ENCODE measurements at places on chromosomes 2 and 18. TPM values are rescaled to one million over a fixed set of nuclear protein-coding genes. Genes with fewer than 3 reads are reported as not detected.
A peak's percentile ranks its signal among the peaks of the same experiment; 100 is the strongest.

GRCh38 chr2:11346023-11346482, 1.6 kb upstream of the ROCK2 start:
- DNase-seq = no peak

Gene GAL3ST2
- 4.3 TPM for total RNA-seq

DNA sequence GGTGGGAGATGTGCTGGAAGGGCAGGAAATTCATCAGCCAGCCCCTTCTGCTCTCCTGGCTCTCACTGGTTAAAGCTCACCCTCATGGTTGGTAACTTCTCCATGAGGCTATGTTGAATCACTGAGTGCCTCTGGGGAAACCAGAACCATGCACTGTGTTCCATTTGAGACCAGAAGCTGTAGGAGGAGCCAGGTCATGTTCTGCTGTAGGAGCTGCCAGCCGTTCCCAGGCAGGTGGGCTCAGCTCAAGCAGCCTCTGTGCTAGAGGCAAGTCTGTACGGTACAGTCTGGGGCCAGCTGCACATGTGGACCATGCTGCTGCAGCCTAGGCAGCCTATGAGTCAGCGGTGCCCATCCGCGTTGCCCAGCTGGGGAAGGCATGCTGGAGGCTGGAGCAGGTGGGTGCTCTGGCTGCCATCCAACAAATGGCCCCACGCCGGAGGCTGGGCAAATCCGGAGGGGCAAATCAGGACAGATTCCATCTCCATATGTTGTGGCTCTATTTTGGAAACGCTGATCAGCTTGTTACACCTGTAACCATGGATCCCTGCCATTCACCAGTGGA, 22.0 kb upstream of the KCNF1 start:
- DNase-seq = no peak

Gene CRYGD
- not detected for total RNA-seq

GRCh38 chr2:101204400-101205115, 48.1 kb upstream of the CNOT11 start:
- DNase-seq = no peak

Gene ATG9A
- 115 TPM for total RNA-seq

DNA sequence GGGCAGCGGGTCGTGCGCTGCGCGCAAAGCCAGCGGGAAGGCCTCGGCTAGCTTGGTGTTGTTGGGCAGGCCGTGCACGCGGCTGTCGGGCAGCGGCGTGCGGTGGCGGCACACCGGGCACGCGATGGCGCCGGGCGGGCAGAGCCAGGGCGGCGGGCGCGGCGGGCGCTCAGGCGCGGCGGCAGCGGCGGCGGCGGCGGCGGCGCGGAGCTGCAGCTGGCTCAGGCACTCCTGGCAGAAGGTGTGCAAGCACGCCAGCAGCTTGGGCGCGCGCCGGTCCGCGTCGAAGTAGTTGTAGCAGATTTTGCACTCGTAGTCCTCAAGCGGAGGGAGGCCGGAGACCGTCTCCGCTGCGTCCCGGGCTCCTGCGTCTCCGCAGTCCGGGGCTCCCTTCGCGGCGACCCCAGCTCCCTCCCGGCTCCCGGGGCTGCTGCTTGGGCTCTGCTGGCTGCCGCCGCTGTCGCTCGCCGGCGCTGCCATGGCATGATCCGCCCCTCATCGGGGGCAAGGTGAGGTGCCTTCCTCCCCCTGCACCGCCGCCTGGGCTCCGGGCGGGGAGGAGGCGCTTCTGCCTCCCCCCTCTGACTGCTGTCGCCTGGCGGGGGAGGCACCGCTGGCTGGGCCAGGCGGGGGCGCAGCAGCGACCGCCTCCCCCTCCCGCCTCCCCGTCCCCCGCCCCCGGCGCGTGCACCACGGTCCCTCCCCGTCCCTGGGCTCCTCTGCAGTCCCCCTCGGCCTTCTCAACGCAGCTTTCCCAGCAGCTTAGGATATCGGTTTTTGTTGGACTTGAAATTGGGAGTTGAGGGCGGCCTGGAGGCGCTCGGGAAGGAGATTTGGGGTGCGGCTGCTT, 21.0 kb upstream of the PAX3 start:
- peak; percentile 58 for DNase-seq

DNA sequence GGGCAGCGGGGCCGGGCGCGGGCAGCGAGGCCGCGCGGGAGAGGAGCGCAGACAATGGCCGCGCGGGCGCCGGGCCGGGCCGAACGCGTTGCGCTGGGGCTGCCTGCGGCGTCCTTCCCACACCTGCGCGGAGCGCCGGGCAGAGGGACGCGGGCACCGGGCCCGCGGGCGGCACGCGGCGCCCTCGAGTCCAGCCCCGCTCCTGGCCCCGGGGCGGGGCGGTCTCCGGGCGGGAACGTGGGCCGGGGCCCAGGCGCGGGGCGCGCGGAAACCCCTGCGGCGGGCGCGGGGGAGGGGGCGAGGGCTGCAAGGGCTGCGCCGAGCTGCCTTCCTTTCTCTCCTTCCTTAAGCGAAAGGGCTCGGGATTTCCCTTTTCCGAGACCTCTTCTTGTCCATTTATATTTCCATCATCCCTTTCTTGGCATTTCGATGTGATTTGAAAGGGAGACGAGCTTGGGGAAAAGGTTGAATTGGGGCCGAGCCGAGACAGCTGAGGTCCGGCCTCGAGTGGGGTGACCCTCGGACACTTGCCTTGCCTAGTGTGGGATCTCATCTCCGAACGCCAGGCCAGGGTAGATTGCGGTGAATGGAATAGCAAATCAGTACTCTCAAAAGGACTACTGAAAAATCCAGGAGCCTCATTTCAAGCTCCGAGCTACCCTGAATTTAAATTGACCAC, 676 bp downstream of the KLHL23 start:
- DNase-seq = peak; percentile 46

DNA sequence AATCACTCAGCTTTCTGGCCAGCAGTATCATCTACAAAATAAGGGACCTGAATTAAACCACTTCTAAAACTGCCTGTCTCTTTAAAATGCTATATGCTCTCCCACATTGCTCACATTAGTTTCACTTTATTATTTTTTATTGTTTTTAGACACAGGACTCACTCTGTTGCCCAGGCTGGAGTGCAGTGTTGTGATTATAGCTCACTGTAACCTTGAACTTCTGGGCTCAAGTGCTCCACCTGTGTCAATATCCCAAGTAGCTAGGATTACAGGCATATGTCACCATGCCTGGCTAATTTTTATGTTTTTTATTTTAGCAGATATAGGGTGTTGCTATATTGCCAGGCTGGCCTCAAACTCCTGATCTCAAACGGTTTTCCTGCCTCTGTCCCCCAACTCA, 591.3 kb upstream of the ZNF804A start:
- no peak for DNase-seq

GRCh38 chr2:135050684-135051083, 1.4 kb upstream of the RAB3GAP1 start:
- no peak for DNase-seq

Gene SLC14A1
- total RNA-seq = 0.50 TPM

DNA sequence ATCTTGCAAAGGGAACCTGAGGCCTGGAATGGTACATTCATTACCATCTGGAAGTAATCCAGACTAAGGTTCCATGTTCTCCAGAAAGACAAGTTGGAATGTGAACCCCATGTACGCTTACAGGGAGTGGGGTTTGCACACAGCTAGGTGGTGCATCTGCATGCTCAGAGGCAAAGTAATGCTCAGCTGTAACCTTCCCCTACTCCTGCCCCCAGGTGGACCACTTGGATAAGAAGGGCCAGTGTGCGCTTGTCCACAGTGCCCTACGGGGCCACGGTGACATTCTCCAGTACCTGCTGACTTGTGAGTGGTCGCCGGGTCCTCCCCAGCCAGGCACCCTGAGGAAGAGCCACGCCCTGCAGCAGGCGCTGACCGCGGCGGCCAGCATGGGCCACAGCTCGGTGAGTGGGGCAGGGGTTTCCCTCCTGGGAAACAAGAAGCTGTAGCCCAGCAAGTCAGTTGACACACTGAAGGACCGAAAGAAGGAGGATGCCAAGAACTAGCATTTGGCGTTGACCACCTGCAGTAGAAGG, 90.0 kb downstream of the WDSUB1 start:
- no peak for DNase-seq

Gene REEP1
- total RNA-seq = 241 TPM

DNA sequence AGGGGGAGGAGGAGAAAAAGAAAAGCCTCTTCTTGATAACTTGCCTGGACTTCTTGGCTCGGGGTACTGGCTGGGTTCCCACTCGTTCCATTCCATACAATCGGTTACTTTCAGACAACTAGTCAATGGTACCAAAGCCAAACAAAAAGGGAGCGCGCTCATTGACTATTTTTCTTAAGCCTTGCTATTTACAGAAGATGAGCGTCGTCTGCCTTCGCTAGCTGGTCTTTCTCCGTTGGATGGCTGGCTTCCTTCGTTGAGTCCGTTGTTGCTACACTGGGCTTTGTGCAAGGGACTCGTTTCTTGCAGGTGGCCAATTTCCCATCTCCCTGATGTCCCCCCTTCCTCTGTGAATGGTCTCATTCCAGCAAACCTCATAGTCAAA, 260.4 kb downstream of the ZNF516 start:
- peak; percentile 62 for DNase-seq

Gene HOXD13
- total RNA-seq = not detected

Gene TWIST2
- total RNA-seq = 11.3 TPM

Gene C1QL2
- total RNA-seq = 0.55 TPM

Gene CFLAR
- total RNA-seq = 117 TPM

- peak; percentile 41 for DNase-seq
These were observed 13.6 kb upstream of the THADA start for GRCh38 chr2:43609290-43609918.

DNA sequence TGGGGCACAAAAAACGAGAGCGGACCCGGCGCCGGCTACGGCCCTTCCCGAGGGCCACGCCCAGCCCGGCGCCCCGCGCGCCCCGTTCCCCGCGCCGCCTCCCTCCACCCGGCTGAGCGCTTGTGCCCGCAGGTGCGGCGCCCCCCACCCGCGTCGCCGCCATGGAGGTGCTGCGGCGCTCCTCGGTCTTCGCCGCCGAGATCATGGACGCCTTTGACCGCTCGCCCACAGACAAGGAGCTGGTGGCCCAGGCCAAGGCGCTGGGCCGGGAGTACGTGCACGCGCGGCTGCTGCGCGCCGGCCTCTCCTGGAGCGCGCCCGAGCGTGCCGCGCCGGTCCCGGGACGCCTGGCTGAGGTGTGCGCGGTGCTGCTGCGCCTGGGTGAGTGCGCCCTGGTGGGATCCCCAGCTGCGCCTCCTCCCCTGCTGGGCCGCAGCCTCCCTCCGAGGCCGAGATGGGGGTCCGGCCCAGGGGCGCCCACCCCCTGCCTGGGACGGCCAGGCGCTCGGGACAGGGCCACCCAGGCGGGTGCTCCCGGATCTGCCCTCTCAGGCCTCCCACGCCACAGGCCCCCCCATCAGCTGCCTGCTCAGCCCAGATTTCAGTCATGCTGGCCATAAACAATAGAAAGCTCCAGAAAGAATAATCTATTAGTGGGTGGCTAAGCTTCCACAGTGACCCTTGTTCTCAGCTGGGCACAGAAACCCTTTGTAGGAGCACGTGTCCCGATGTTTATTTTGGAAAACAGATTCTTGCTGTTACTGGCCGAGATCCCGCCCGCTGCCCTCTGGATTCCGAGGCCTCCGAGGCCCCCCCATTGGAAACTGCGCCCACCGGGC, 997 bp downstream of the BOK start:
- peak; percentile 54 for DNase-seq

Gene SPC25
- total RNA-seq = 3.7 TPM

Gene TCF23
- total RNA-seq = 5.5 TPM

Gene SDC1
- 9.2 TPM for total RNA-seq

Gene ATP6V1B1
- total RNA-seq = 1.7 TPM

Gene NR4A2
- total RNA-seq = 3.9 TPM

Gene CRYGC
- 2.2 TPM for total RNA-seq

GRCh38 chr2:202147775-202148174, 74.7 kb downstream of the KIAA2012 start:
- DNase-seq = no peak

Gene BOLL
- 65.0 TPM for total RNA-seq

DNA sequence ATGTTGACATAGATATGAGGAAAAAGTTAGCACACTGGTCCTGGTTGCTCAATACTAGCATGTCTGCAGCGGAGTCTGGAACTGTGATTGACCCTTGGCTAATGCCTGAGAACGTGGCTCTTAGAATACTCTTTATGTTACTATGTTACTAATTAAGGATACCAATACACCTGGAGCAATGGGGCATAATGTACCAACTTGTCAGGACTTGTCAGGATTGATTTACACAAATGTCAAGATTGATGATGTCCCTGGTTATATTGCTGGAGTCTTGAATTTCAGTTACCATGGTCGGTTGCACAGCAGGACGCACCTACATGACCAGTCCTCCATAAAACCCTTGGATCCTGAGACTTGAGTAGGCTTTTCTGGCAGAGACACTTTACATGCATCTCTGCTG, 810.9 kb downstream of the CPS1 start:
- no peak for DNase-seq

Gene HJURP
- 13.9 TPM for total RNA-seq

DNA sequence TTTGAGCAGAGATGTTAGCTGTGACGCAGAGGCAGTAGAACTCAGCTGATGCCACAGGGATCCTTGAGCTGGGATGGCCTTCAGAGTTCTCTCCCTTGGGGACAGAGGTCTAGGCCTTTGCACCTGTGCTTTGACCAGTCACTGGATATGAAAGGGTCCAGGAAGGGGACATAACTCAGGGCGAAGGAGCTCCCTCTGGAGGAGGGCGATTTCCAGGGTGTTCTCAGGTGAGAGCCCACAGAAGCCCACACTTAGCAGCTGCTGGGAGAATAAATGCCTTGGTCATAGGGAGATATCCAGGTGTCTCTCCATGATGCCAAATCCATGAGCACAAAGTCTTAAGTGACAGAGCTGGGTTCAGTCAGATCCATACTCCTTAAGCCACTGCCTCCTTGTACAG, 369.2 kb downstream of the NYAP2 start:
- DNase-seq = no peak

GRCh38 chr2:142791335-142791734, 86.1 kb upstream of the KYNU start:
- no peak for DNase-seq

Data from testis (tissue), 5 donors.